Hematopoietic multipotent progenitor cell treated with erythropoietin and hydrocortisone succinate and interleukin-3 and kit ligand, for 15 days (in vitro differentiated cells): ENCODE measurements at places on chromosomes 5 and 9.

- no peak for DNase-seq
Measured at GRCh38 chr9:83560169-83560826, 22.1 kb upstream of the FRMD3 start.

DNA sequence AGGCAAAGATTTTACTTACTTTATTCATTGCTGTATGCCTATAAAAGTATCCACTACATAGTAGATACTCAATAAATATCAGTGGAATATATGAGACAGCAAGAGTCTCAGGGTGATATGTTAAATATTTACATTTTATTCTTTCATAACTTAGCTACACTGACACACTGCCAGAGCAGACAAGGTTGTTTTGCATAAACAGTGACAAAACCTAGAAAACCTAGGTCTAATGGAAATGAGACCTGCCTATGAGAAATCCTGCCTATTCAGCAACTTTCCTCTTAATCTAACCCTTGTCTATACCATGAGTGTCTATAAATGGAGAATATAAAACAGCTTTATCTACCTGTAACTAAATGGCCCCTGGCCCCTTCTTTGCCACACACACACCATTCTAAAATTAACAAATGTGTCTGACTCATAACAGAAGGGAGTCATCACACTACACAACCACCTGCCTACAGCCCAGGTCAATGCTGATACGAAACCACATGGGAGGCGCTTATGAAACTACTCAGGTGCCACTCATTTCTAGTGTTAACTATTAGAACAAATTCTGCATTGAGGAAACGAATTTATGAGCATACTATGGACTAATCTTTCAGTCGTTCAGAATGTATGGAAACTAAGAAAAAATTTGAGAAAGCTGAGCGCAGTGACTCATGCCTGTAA, 60.3 kb downstream of the UBAP2 start:
- no peak for DNase-seq

DNA sequence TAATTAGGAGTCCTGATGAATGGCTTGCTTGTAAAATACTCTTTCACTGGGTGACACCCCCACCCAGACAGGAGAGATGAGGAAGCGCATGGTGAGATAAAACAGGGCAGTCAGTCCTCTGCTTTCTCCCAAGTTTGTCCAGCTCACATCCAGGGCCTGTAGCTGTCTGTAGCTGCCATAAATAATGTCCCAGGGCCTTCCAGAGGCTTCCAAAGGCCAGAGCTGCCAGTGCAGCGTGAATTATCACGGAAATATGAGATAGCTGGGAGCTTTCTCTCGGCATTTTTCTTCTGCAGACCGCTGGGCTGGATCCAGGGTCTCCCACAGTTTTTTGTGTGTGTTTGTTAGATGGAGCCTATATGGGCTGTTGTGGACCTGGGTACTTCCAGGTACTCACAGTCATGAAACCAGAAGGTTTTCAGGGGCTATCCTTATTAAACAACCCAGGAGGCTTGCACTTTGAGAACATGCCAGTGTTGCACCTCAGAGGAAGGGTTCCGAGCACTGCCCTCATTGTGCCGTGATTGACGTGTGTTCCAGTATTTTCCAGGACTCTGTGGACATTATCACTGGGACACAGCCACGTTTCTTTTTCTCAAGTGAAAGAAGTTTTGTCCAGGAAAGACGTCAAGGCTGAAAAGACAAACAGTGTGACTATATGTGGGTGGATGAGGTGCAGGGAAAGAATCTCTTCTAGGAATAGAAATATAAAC, 117.5 kb downstream of the FGF1 start:
- no peak for DNase-seq

GRCh38 chr9:114001794-114002261, 76.3 kb downstream of the AMBP start:
- DNase-seq = no peak

- DNase-seq = no peak
Measured at GRCh38 chr5:41067714-41068568, 3.2 kb downstream of the MROH2B start.

GRCh38 chr5:5128766-5129165, 11.4 kb upstream of the ADAMTS16 start:
- no peak for DNase-seq

- no peak for DNase-seq
Measured at GRCh38 chr5:161396171-161396570, 150.4 kb downstream of the GABRB2 start.

DNA sequence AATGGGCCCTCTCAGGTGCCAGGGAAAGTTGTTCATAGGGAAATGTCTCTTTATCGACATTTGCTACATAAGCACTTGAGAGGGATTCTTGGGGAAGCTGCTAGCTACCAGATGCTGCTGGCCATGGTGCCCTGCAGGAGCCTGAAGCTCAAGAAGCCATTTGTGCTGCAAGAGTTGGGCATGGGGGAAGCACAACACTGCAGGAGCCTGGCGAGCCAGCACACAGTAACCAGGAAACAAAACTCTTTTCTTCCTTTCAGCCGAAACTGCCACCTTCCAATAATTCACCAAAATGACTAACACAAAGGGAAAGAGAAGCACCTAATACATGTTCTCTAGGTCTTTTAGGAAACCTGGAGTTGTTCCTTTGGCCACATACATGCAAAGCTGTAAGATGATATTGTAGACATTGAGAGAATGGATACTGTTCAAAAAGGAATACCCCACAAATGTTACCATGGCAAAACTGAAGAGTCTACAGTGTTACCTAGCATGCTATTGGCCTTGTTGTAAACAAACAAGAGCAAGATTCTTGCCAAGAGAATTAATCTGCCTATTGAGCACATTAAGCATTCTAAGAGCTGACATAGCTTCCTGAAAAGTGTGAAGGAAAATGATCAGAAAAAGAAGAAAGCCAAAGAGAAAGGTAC, 26.1 kb upstream of the LARP1 start:
- DNase-seq = no peak

GRCh38 chr9:131046581-131047202, 37.7 kb downstream of the LAMC3 start:
- peak; percentile 61 for DNase-seq

DNA sequence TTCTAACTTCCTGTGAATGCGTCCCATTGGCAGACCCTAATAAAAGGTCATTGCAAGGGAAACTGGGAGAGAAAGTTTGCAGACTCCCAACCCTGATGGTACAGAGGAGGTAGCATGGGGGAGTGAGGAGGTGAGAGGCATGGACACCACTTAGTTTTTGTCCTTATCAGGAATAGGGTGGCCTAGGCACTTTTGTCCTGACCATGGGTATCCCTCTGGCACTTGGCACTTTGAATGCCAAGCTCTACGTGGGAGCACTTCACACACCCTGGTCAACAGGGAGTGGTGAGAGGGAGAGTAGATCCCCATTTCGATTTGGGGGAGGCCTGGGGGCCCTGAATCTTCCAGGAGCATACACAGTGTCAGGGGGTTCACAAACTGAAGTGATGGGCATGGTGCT, 75.6 kb upstream of the SH3PXD2B start:
- no peak for DNase-seq

DNA sequence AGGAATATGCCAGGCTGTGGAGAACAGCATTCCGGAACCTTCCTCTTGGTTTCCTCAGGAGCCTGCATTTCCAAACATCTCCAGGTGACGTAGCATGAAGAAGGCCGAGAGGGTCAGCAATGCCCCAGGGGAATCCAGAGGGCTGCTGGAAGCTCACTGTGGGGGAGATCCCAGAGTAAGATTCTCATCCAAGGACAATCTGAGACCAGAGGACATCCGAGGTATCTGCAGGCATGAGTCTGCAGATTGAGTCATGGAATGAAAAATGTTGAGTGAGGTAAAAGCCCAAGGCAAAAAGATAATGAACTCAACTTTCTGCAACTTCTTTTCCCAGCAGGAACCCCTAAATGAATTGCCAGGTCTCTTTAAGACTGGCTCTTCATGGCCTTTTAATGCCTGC, 73.5 kb downstream of the KIF4B start:
- no peak for DNase-seq

DNA sequence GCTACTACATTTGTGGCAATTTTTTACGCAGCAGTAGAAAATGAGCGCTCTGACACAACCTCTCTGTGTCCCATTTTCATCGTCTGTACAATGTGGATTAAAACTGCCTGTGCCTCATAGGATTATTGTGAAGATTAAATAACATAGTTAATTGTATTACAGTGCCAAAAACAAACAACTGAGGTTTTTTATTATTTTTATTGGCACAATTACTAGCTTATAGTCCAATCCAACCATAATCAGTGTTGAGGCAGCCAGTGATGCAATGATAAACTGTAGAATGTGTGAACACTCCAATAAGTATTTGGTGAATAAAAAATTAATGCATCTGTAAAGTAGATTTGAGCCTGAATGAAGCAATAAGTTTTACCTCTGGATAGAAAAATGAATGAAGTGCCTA, 588.3 kb downstream of the DNAH5 start:
- DNase-seq = no peak

GRCh38 chr9:36937346-36937745, 96.7 kb downstream of the PAX5 start:
- no peak for DNase-seq

DNA sequence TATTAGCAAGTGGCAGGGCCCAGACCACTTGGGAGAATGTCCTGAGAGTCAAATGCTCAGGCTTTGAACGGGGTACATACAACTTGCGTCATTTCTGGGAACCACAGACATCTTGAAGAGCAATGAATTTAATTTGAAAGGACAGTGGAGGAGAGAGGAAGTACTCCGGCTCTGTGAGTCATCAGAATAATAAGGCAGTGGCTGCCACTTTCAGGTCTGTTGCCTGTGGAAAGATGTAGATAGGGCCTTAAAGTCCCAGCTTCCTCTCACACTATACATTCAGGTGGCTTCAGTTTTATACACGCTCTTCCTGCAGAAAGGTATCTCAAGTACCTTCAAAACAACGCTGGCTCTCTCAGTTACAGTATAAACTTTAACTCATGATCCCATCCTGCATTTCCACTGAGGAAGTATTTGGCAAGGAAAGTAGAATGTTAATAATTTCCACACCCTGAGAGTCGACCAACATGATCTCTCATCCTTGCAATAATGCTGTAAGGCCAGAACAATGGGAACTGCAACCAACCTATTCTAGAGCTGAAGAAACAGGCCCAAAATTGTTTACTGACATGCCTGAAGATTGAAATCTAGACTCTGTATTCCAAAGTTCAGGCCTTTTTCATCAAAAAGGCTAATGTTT, 6.8 kb upstream of the PRUNE2 start:
- no peak for DNase-seq

GRCh38 chr5:80093796-80094195, 58.6 kb downstream of the THBS4 start:
- DNase-seq = no peak

GRCh38 chr5:143495821-143496275, 92.4 kb upstream of the NR3C1 start:
- DNase-seq = peak; percentile 23

GRCh38 chr5:60497706-60498500, 202.1 kb downstream of the DEPDC1B start:
- no peak for DNase-seq

DNA sequence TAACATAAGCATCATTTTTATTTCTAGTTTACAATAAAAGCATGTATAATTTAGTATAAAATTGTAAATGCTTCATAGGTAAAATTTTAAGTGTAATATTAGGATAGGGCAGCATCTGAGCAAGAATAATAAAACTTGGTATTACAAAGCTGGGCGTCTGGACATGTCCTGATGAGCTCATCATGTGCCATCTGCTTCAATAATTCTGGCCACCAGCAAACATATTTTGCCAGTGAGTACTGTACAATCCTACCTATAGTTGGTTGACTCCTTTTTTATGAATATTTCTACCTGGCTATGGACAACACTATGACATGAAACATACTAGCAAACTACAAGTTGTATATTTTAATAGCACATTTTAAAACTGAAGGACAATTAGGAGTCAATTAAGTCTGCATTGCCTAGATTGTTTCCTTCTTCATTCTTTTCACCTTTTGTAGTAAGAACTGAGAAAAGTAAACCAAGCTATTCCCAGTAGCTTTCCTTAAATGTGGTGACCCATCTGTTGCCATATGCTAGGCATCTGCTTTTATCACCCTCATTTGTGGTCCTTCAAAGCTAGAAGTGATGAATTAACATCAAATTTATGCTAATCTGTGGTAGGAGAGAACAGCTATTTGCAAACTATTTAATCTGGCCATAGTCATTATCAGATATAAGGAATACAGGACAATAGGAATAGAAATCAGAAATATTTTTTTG, 23.4 kb downstream of the LURAP1L start:
- no peak for DNase-seq
